Aorta (tissue), 5 donors: ENCODE measurements at places on chromosomes 1 and 21. TPM values are rescaled to one million over a fixed set of nuclear protein-coding genes. Genes with fewer than 3 reads are reported as not detected.

Gene CCDC27
- not detected for total RNA-seq

Gene DCAF8
- total RNA-seq, result 152 TPM

Gene GPR3
- total RNA-seq, result 0.93 TPM

Gene LCE1E
- not detected for total RNA-seq

GRCh38 chr21:31203431-31204054 is 140.5 kb downstream of the TIAM1 start:
- H3K4me3 ChIP-seq, result no peak overlapping the region
- H3K27me3 ChIP-seq, result no peaks in the 10 kb centered on the region
- DNase-seq, result no peak
- no peak overlapping the region for H3K27ac ChIP-seq
- no peaks in the 10 kb centered on the region for H3K36me3 ChIP-seq
- H3K4me1 ChIP-seq, result no peaks in the 10 kb centered on the region

- no peak overlapping the region for H3K27ac ChIP-seq
- no peaks in the 10 kb centered on the region for H3K27me3 ChIP-seq
- no peaks in the 10 kb centered on the region for H3K4me1 ChIP-seq
- H3K4me3 ChIP-seq, result no peak overlapping the region
These were observed 50.7 kb downstream of the EBNA1BP2 start for GRCh38 chr1:43121256-43121900.

- no peak overlapping the region for H3K27ac ChIP-seq
- no peaks in the 10 kb centered on the region for H3K4me1 ChIP-seq
- H3K4me3 ChIP-seq, result no peak overlapping the region
- H3K36me3 ChIP-seq, result no peaks in the 10 kb centered on the region
These were observed 50.9 kb downstream of the TAS1R2 start for GRCh38 chr1:18808550-18808949.

DNA sequence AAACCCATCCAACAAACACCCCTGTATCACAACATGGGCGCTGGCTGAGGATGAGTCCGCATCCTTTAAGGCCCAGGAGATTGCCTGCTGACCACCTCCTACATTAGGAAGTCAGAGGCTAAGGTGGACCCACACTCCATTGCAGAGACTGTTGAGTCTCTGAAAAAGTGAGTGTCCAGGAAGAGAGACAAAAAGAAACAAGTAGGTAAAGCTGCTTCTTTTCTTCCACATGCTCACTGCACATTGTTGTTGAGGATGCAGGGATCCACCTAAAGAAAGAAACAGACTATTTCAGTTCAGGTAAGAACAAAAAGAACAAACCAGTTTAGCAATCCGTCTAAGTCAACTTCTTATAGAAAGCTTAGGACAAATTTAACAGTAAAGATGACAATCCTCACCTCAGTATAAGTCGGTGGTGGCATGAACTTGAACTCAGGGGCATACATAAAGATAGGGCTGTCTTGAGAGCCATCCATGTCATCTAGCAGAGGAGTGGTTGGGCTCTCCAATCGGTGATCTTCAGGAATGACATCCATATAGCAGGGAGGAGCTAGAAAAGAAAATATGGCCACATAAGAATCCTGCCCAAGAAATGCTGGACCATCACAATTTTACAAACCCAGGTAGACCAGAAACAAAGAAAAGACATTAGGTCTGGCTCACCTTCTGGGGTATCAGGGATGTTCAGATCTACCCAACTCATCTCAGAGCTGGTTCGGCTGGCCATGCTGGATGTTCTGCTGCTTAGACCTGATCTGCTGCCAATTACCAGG is 2.6 kb downstream of the TXNIP start:
- DNase-seq, result no peak
- H3K27me3 ChIP-seq, result no peaks in the 10 kb centered on the region
- H3K36me3 ChIP-seq, result peaks cover 8% of the 10 kb centered on the region

DNA sequence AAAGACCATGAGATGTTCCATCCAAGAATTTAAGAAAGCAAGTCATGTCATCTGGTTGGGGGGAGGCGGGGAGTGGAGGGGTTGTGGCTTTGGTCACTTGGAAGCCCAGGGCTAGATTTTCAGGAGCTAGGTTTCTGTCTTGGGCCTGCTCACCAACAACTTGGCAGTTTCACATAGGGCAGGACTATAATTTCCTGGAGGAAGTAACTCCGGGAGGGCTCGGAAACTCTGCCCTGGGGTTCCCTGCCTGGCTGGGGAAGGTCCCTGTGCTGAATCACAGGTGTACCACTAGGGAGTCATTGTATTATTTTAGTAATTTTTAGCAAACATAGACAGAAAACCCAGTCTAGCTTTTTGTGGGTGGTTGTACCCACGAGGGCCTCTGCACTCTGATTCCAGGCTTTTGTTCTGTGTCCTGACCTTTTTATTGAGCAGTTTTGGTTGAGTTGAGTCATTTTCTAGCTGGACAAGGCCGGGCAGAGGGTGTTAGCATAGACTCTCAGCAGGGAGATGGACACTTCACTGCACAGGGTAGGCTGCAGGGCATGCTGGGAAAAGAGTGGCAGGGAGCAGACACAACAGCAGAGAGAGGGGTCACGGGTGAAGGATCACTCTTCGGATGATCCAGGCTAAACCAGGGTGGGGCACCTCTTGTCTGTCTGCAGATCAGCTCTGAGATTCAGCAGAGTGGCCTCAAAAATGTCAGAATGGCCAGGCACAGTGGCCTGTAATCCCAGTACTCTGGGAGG is 144.7 kb downstream of the GRIK3 start:
- DNase-seq, result no peak
- no peak overlapping the region for H3K27ac ChIP-seq
- no peak overlapping the region for H3K4me3 ChIP-seq
- no peaks in the 10 kb centered on the region for H3K27me3 ChIP-seq
- no peaks in the 10 kb centered on the region for H3K36me3 ChIP-seq
- H3K4me1 ChIP-seq, result no peaks in the 10 kb centered on the region

DNA sequence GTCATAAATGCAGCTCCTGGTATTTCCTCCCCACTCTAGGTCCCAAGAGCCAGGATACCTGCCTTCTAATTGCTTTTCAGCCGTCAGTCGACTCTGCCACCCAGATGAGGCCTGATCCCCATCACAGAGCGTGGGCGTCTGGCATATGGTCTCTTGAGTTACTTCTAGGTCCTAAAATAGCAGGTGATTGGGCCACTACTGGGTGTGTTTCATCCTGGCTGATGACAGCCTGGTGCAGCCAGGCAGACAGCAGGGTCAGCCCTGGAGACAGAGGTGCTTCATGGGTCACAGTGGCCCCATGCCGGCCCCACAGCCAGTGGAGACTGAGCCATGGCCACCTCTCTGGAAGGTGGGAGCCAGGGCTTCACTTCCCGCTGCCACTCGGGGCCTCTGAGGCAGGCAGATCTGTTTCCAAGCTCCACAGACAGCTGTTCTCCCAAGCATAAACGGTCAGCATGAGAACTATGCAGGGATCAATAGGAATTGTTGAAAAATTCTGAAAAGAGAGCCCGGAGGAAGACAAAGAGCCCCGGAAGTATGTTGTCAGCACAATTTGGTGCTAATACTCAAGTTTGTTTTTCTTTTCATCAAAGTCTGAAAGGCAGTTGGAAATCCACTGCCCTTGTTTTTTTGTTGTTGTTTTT is 83.0 kb downstream of the MAN1C1 start:
- H3K27ac ChIP-seq, result no peak overlapping the region
- peaks cover 4% of the 10 kb centered on the region for H3K4me1 ChIP-seq
- no peaks in the 10 kb centered on the region for H3K27me3 ChIP-seq

- no peak overlapping the region for H3K4me3 ChIP-seq
- H3K27me3 ChIP-seq, result no peaks in the 10 kb centered on the region
- DNase-seq, result no peak
- H3K36me3 ChIP-seq, result peaks cover 6% of the 10 kb centered on the region
- H3K4me1 ChIP-seq, result peaks cover 8% of the 10 kb centered on the region
These were observed 74.4 kb upstream of the SDC3 start for GRCh38 chr1:30982937-30983336.

DNA sequence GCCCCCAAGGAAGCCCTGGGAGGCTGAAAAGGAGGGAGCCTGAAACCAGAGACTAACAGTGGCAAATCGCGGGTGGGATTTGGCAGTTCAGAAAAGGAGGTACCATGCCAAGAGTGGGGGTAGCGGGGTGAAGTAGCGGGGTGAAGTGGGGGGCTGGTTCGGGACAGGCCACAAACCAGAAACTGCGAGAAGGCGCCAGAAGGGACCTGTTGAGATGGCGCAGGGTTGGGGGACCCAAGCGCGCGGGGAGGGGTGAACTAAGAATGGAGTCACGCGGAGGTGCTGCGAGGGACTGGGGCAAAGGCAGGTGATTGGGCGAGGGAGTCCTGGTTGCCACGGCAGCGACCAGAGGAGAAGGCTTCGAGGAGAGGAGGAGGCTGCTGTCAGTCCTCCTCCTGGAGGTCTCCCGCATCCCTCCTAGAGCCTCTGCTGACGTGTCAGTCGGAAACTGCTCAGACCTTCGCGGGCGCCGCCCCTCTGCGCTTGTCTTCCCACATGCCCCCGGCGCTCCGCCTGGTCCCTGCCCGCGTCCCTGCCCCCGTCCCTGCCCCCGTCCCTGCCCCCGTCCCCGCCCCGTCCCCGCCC is 438 bp upstream of the MIA3 start:
- DNase-seq, result peak; percentile 98
- H3K27me3 ChIP-seq, result no peaks in the 10 kb centered on the region

DNA sequence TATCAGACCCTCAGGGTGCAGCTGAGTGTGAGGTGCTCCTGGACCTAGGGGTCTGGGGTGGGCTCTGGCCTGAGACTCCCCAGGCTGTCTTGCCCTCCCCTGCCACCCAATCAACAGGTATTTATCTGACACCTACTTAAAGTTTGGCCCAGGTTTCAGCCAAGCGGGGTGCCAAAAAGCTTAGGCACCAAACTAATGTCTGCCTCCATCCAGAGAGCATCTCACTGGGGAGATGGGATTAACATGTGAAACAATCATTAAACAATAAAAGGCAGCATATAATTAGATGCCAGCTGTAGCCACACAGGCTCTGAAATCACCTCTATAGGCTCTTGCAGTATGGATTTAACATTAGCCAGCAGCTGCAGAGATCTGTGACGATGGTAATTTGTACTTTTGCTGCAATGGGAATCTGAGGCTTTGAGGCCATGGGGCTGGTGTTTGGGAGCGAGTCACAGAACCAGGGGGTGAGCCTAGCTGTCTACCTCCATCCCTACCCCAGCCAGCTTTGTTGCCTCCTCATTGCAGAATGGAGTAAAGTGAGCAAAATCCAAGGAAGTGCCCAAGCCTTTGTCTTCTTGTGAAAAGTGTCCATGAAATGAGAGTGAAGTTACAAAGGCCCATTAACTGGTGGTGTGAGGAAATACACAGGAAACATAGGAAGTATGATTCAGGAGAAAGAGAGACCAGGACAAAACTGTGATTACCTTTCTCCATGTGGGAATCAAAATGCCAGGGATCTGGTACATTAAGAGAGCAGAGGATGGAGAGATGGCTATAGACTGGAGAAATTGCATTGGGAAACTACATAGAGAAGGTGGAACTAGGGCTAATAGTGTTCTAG is 36.1 kb downstream of the EIF2D start:
- DNase-seq, result no peak
- H3K36me3 ChIP-seq, result no peaks in the 10 kb centered on the region
- H3K4me3 ChIP-seq, result no peak overlapping the region

DNA sequence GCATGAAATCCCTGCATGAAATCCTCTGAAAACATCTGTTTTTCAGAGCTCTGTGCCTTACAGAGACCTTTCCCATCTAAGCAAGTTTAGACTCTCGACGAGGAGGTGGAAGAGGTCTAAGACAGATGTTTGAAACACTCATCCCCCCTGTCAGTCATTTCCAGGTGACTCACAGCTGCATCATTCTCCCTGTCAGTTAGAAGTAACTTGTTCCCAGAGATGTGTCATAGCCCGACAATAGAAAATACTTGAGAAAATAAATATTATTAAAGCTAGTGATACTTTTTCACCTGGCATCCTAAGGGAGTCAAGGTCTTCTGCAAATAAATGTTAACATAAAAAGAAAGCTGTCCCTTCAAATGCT is 41.6 kb upstream of the SEC16B start:
- no peak overlapping the region for H3K4me3 ChIP-seq
- no peaks in the 10 kb centered on the region for H3K27me3 ChIP-seq
- no peak overlapping the region for H3K27ac ChIP-seq
- H3K36me3 ChIP-seq, result peaks cover 5% of the 10 kb centered on the region
